ENCODE measurements at places on chromosomes 3 and 15.
A peak's percentile ranks its signal among the peaks of the same experiment; 100 is the strongest.

DNA sequence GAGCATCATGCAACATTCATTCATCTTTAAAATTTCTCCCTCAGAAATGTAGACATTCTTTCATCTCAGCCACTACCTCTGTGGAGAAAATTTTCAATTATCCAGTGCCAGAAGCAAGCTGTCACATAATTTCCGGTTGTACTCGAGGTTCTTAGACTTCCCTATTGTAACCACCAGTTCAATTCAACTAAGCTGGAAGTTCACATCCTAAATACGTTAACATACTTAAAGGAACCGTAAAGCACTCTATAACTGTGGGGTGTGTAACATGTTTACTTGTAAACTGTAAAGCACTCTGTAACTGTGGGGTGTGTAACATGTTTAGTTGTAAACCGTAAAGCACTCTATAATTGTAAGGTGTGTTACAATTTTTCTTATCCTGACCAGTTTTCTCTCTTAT is 150.3 kb downstream of the PLCL2 start:
- DNase-seq = no peak

DNA sequence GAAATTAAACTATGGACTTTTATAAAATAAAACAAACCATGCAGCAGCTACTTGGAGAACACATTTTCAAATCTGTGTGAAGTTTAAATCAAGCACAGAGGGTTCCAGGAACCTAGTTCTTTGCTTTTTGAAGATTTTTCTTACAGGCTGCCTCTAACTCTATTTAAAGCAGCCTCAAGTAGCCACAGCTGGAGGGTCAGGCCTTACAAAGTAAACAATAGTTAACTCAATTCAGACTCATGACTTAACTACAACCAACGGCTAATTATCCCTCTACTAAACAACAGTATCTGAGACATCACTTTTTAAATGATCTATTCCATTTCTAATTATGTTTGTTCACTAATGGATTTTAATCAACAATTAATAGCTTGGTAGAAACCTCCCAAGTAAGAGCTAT is 9.8 kb downstream of the LRIG1 start:
- DNase-seq = no peak

- DNase-seq = peak; percentile 40
Observed at GRCh38 chr3:43155464-43156121, 49.7 kb upstream of the POMGNT2 start.

GRCh38 chr3:155218462-155218861 is 75.0 kb downstream of the STRIT1 start:
- DNase-seq = no peak

DNA sequence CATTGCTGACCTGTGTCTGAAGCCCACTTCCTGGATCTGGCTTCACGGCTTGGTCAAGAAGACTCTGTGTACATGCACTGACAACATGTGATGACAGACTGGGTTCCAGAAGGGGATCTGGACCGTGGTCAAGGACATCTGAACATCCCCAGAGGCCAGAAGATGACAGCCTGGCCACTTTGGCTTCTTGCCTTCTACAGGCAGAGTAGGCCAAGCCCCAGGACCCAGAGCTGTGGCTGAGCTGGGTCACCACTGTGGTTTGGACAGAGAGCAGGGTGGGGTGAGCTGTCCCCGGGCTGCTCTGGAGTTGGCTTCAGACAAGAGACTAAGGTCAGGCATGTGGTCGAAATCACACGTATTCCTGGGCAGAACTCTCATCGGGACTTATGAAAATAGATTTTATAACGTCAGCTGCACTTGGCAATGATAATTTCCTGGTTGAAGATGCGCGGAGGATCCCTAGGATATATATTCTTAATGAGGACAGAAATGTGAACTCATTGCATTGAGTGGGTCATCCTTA is 114.1 kb upstream of the FRMD4B start:
- DNase-seq = no peak

DNA sequence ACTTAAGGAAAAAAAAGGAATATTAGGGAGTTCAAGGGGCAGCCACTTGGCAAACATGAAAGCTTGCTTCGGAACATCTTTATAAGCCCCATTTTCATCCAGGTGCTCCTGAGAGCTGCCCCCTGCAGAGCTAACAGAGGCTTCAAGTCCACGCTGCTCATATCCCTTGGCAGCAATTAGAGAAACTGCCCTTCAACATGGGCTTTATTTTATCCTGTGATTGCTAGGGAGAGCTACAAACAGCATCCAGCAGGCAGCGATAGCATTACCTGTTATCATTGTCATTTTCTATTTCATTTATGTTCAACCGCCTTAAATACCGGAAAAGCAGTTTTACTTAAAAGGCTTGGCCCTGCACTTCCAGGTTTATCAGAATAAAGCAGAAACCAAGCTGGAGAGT is 68.4 kb upstream of the MCTP2 start:
- DNase-seq = no peak
